Placental pericyte (primary cell): ENCODE measurements at places on chromosomes 6 and 20. TPM values are rescaled to one million over a fixed set of nuclear protein-coding genes. Genes with fewer than 3 reads are reported as not detected.

The RALGAPA2 gene
- total RNA-seq: 3.1 and 7.6 TPM in 2 replicates

The NELFCD gene
- total RNA-seq: 51.9 and 66.9 TPM in 2 replicates

The DEF6 gene
- total RNA-seq: 0.22 and 0.57 TPM in 2 replicates

The ZNF311 gene
- total RNA-seq: 0.43 and 0.44 TPM in 2 replicates

The FAM209B gene
- not detected in 2 replicates for total RNA-seq

The GABRR1 gene
- total RNA-seq: not detected in 2 replicates

The CLDN20 gene
- total RNA-seq: not detected in 2 replicates

The HRH3 gene
- total RNA-seq: not detected in 2 replicates

The NUDT3 gene
- 14.2 and 24.1 TPM in 2 replicates for total RNA-seq

The XKR7 gene
- total RNA-seq: not detected in 2 replicates

The PROKR2 gene
- not detected in 2 replicates for total RNA-seq

The FAXC gene
- 0.14 TPM in 1 of 2 replicates, not detected in the other for total RNA-seq

The CST5 gene
- total RNA-seq: not detected in 2 replicates

The PLG gene
- not detected in 2 replicates for total RNA-seq

The SOX18 gene
- total RNA-seq: 0.43 TPM in 1 of 2 replicates, not detected in the other

The ULBP2 gene
- 9.2 and 11.5 TPM in 2 replicates for total RNA-seq

The ARFGEF2 gene
- total RNA-seq: 53.6 and 54.7 TPM in 2 replicates

The LCA5 gene
- total RNA-seq: 2.4 and 4.2 TPM in 2 replicates

The BACH2 gene
- 0.29 and 1.3 TPM in 2 replicates for total RNA-seq

The TFAP2B gene
- total RNA-seq: not detected in 2 replicates

The LST1 gene
- not detected in 2 replicates for total RNA-seq

The TAGAP gene
- not detected in 2 replicates for total RNA-seq

The CPNE5 gene
- 0.14 and 0.66 TPM in 2 replicates for total RNA-seq

The CASS4 gene
- under 0.01 and 8.9 TPM in 2 replicates for total RNA-seq

The COL9A3 gene
- total RNA-seq: 0.43 TPM in 1 of 2 replicates, not detected in the other

The TREM1 gene
- 0.29 and 0.44 TPM in 2 replicates for total RNA-seq

The HUS1B gene
- total RNA-seq: 0.88 and 2.0 TPM in 2 replicates

The HCRTR2 gene
- total RNA-seq: not detected in 2 replicates

The TMEM200A gene
- total RNA-seq: 184 and 257 TPM in 2 replicates

The MCHR2 gene
- total RNA-seq: not detected in 2 replicates

The PHACTR2 gene
- 56.9 and 88.5 TPM in 2 replicates for total RNA-seq

The VSX1 gene
- not detected in 2 replicates for total RNA-seq

The APOBEC2 gene
- not detected in 2 replicates for total RNA-seq

The AIF1 gene
- total RNA-seq: not detected in 2 replicates

The IMPG1 gene
- total RNA-seq: not detected in 2 replicates

The GNMT gene
- total RNA-seq: 0.22 TPM in 1 of 2 replicates, not detected in the other

The GPR63 gene
- total RNA-seq: 0.22 and 0.57 TPM in 2 replicates

The ENPP5 gene
- 0.14 TPM in 1 of 2 replicates, not detected in the other for total RNA-seq

The MYH7B gene
- total RNA-seq: under 0.01 TPM in 1 of 2 replicates, not detected in the other

The SLC22A16 gene
- total RNA-seq: not detected in 2 replicates

The FUT9 gene
- total RNA-seq: not detected in 2 replicates

The EPPIN gene
- not detected in 2 replicates for total RNA-seq

The RAB23 gene
- total RNA-seq: 44.0 and 46.8 TPM in 2 replicates

The PRDM1 gene
- 3.9 and 37.2 TPM in 2 replicates for total RNA-seq

The EYS gene
- total RNA-seq: under 0.01 TPM in 2 replicates

The WFDC12 gene
- not detected in 2 replicates for total RNA-seq

The PMEPA1 gene
- 1.0 and 5.9 TPM in 2 replicates for total RNA-seq

The MOCS3 gene
- total RNA-seq: 9.4 and 13.0 TPM in 2 replicates

The LY6G6D gene
- total RNA-seq: not detected in 2 replicates

The BEND3 gene
- total RNA-seq: 2.8 and 4.6 TPM in 2 replicates

The HLA-A gene
- total RNA-seq: 523 and 603 TPM in 2 replicates

The TXLNB gene
- total RNA-seq: under 0.01 and 0.29 TPM in 2 replicates
